ENCODE measurements at places on chromosomes 16 and 17.

DNA sequence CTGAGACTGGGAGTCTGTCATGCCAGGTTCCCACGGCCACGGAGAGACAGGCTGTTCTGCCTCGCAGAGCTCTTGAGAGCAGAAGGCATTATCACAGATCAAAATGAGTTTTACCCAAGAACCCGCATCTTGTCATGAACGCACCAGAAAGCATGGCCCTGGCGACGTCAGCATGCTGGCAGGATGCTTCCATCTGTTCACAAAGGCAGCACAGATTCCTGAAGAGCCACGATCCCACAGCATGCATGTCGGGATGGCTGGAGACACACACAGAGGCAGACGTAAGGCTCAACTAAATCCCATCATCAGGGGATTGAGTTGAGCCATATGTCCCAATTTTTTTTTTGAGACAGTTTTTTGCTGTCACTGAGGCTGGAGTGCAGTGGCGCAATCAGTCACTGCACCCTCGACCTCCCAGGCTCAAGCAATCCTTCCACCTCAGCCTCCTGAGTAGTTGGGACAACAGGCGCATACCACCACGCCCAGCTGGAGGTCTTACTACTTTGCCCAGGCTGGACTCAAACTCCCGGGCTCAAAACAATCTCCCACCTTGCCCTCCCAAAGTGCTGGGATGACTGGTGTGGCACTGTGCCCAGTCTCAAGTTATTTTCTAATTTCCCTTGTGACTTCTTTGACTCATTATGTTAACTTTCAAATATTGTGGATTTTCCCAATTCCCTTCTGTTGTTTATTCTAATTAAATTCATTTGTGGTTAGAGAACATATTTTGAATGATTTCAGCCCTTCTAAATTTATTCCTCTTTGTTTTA, 11.1 kb downstream of the FANCA start:
- no peak for DNase-seq

- DNase-seq, result no peak
These were observed 498.2 kb upstream of the ERCC4 start for GRCh38 chr16:13421726-13422125.

DNA sequence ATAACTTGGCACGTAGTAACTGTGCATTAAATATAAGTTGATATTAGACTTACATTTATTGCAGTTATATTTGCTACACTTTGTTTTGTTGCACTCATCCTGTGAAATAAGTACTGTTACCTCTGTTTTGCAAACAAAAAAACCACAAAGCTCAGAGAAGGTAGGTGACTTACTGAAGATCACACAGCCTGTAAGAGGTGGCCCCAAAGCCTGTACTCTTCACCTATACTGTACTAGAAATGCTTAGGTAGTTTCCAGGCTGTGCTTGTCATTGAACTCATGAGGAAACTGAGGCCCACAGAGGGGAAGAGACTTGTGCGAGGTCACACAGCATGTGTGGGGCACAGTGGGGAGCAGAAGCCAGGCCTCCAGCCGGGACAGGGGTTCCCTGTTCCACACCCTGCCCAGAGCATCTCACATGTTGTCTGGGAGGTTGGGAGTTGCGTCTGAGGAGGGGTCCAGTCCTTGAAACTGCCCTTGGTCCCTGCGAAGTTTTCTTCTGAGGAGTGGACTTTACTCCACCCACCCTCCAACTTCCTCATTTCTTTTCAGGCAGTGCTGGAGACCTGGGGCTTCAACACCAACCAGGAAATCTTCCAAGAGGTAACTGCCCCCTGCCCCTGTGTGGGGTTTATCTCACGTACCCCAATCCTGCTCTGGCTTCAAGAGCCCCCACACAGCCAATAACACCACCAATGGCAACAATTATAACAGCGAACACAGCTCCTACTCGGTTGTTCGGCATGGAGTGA, 13.0 kb downstream of the CETP start:
- no peak for DNase-seq

GRCh38 chr17:73455050-73455687, 143.4 kb upstream of the CDC42EP4 start:
- DNase-seq, result no peak

GRCh38 chr17:65074778-65075250, 18.3 kb upstream of the GNA13 start:
- DNase-seq, result no peak

DNA sequence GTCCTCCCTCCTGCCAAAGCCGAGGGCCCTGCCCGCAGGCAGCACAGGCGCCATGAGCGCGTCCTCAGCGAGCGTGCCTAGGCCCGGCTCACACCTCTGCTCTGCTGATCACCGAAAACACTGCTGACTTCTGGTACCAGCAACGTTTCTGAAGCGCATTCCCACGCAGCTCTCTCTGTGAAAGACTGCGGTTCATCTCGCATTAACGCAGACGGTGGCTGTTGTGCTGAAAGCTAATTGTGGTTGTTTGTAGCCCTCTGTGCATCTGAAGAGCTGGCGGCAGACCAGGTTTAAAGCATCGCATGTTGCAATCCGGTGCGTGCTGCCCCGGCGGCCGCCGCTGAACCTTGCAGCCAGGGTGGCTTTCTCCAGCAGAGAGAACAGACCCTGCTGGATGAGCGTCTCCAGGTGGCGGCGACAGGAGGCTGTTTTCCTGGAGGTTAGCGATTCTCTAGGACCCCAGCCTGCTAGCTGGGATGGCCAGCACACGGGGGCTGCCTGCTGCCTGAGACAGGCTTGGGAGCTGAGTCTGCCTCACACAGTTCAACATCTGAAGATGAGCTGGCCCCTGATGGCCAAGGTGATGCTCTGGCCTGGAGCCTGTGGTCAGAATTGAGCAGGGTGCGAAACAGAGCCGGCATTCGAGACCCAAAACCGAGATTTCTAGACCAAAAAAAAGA, 49.8 kb upstream of the CHMP6 start:
- DNase-seq, result no peak

DNA sequence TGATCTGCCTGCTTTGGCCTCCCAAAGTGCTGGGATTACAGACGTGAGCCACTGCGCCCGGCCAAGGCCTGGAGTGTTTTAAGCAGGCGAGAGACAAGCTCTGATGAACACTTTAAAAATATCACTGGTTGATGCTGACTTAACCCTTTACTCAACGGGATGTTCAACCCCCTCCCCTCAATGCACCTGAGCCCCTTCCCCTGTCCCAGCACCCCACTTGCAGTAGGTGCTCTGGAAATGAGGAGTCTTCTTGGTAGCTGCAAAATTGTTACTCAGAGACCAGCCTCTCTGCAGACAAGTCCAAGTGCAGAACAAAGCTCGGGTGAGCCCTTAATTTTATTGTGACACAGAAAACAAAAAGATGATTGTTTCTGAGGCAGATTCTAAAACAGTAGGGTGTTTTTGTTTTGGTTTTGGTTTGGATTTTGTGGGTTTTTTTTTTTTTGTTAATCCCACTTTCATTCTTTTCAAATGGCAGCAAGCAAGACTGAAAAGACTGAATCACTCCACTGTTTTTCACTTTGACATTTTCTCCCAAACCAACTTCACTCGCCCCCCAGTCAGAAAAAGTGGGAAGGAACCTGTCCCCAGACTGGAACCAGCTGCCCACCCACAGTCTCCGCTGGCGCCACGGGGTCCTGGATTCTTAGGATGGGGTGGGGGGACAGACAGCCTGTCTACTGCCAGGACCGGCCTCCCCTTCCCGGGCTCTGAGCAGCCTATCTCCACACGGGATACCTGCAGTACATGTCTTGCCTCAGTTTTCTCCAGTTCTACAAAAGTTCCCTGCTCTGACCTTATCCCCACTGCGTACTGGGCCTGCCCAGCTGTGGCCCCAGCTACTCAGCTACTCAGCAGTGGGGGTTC, 5.2 kb upstream of the PLLP start:
- DNase-seq, result no peak

DNA sequence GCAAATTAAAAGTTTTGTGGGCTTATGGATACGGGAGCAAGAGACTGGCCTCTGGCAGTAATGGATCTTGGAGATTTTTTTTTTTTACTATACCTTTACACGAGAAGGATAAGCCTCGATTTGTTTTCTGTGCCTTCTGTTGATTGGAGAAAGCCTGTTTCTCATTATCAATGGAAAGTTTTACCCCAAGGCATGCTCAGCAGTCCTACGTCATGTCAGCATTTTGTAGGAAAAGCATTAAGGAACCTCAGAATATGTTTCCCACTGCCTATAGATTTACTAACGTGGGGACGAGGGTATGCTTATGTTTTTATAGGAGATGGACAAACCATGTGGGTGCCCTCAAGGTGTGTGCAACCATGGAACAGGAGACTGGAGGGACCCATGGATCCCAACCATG, 26.8 kb downstream of the CD300LG start:
- no peak for DNase-seq

DNA sequence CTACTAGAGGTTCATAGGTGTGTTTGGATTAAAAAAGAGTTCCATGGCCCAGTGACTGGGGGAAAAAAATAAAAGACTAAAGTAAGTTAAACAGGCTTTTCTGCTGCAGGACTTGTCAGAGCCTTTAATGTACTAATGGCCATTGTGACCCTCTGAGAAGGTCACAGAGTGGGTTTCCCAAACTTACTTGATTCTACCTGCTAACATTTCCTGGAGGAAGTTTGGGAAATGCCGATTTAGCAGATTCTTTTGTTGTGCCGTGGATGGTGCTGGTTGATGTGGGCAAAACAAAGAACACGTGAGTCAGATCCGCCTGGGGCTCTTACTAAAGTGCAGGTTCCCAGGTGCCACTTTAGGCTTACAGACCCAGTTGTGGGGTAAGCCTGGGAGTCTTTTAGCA, 13.6 kb upstream of the STH start:
- no peak for DNase-seq

- no peak for DNase-seq
These were observed 449 bp downstream of the SMCR8 start for GRCh38 chr17:18315562-18315922.

DNA sequence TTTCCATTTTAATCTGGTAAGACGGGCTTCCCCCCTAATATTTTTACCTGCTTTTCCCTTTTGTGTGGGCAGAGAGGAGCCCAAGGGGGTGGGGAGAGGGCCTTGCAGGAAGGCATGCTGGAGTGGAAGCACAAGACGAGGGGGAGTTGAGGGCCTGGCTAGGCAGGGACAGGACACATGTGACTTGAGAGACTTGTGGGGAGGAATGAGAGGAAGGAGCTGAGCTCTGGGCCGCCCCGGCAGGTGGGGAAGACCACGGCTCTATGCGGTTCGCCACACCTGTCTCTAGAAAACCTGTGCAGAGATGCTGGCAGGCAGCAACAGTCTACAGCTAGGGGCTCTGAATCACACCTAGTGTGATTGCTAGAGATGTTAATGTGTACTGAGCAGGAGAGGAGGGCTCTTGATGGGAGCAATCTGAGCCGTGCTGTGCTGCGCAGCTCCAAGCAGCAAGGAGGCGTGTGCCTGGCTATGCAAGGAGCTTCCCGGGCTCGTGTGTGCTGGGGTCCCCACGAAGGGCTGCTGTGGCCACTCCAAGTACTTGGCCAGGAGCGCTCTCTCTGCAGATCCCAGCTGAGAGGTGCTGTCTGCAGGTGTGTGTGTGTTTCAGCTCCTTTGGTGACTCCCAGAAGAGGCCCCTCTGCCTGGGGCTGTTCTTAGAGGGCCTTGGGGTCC, 50.2 kb downstream of the PDPK1 start:
- no peak for DNase-seq

DNA sequence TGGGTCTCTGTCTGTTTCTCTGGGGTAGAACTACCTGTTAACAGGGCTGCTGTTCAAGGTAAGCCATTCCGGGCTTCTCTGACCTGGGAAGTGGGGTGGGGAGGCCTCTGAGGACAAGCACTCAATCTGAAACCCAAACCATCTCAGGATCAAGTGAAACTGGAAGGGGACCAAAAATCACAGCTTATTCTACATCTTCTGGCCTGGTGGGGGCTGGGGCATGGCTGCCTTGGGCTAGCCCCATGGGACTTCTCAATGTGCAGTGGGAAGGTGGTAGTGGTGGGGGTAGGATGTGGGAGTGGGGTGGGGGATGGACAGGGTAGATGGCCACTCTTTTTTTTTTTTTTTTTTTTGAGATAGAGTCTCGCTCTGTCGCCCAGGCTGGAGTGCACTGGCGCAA, 5.5 kb downstream of the FLOT2 start:
- no peak for DNase-seq

DNA sequence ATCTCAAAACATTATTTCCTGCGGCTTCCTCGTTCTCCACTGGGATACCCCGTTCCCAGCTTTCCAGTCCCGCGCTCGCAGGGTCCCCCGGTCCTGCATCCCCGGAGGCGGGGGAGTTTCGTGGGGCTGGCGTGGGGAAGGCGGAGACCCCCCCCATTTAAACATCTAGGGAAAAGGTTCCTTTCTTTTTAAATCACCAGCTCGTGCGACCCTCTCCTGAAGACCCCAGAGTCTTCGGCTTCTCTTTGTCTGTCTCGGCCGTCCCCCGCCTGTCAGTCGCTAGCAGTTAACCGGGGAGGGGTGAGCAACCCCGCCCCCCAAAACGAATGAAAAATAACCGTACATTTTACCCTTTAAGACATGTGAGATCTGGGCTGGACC, 473 bp upstream of the IGF2BP1 start:
- no peak for DNase-seq
